ENCODE measurements at places on chromosomes 6 and 20. TPM values are rescaled to one million over a fixed set of nuclear protein-coding genes. Genes with fewer than 3 reads are reported as not detected.

Gene FAM217A
- total RNA-seq, result not detected

Gene SRSF6
- 62.6 TPM for total RNA-seq

Gene TRIM10
- total RNA-seq, result not detected

Gene IP6K3
- not detected for total RNA-seq

Gene SCUBE3
- 2.0 TPM for total RNA-seq

Gene IMPG1
- total RNA-seq, result not detected

Gene SLC52A3
- total RNA-seq, result not detected

Gene ANKRD66
- total RNA-seq, result not detected

Gene DEFB126
- not detected for total RNA-seq

Gene PARD6B
- 0.32 TPM for total RNA-seq

Gene SLC22A1
- total RNA-seq, result not detected

Gene OVOL2
- not detected for total RNA-seq

Gene SIGLEC1
- not detected for total RNA-seq

Gene CDC5L
- total RNA-seq, result 12.8 TPM

Gene C6orf141
- not detected for total RNA-seq

Gene CRISP3
- total RNA-seq, result not detected

Gene TEAD3
- 13.0 TPM for total RNA-seq

Gene ULBP2
- total RNA-seq, result 10.7 TPM

Gene GLP1R
- not detected for total RNA-seq

Gene PRKN
- total RNA-seq, result 1.1 TPM

Gene MMS22L
- total RNA-seq, result 9.6 TPM

Gene ADGRF5
- 3.4 TPM for total RNA-seq

Gene EYS
- total RNA-seq, result not detected

Gene ZBP1
- not detected for total RNA-seq

Gene C4A
- 12.1 TPM for total RNA-seq

Gene C20orf96
- 0.16 TPM for total RNA-seq

Gene SNX21
- 33.6 TPM for total RNA-seq

Gene FUT9
- total RNA-seq, result not detected

Gene PRR18
- total RNA-seq, result not detected

Gene BPHL
- total RNA-seq, result 12.5 TPM

Gene TUBB1
- total RNA-seq, result not detected

Gene UNC5CL
- total RNA-seq, result not detected
